Spinal cord (tissue), 10 donors: ENCODE measurements at places on chromosomes 7 and 10. TPM values are rescaled to one million over a fixed set of nuclear protein-coding genes. Genes with fewer than 3 reads are reported as not detected.
A peak's percentile ranks its signal among the peaks of the same experiment; 100 is the strongest.

Gene MRPL43
- 90.5 TPM for total RNA-seq

Gene CLDN3
- total RNA-seq: not detected

Gene BBS9
- total RNA-seq: 67.8 TPM

Gene GPNMB
- total RNA-seq: 47.6 TPM

DNA sequence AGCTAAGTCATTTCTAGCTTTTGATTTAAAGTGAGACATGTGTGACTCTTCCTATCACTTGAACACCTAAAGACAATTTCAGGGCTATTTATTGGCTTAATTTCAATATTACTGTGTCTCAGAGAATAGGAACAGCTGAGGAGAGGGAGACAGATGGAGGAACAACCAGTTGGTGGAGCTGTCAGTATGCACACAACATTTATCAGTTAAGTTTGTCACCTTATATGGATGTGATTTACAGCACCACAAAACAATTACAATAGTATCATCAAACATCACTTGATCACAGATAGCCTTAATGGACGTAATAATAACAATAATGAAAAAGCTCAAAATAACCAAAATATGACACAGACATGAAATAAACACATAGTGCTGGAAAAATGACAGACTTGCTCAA is 129.6 kb downstream of the NPSR1 start:
- no peak for DNase-seq
- no peaks in the 10 kb centered on the region for H3K4me1 ChIP-seq
- H3K27me3 ChIP-seq: no peaks in the 10 kb centered on the region
- no peaks in the 10 kb centered on the region for H3K36me3 ChIP-seq
- H3K27ac ChIP-seq: no peak overlapping the region

DNA sequence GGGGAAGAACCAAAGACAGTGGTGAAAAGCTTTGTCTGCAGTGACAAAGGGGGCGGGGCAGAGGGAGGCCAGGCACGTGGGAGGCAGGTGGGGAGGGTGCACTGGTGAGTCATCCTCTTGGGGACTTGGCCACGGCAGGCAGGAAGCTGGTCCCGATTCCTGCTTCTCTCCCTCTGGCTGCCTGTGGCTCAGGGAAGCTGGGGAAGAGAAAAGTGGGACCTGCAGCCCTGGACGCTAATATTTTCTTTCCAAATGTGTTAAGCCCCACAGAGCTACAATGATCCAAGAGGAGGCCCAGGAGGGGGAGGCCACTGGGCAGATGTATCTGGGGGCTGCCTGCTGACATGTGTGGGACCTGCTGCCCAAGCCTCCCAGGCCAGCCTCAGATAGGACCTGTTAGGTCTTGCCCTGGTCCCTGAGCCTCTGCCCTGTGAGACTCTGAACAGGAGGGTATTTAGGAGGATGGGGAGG is 231.8 kb downstream of the KCNMA1 start:
- H3K4me3 ChIP-seq: no peak overlapping the region
- H3K4me1 ChIP-seq: peaks cover 19% of the 10 kb centered on the region
- H3K27me3 ChIP-seq: no peaks in the 10 kb centered on the region
- no peak for DNase-seq

DNA sequence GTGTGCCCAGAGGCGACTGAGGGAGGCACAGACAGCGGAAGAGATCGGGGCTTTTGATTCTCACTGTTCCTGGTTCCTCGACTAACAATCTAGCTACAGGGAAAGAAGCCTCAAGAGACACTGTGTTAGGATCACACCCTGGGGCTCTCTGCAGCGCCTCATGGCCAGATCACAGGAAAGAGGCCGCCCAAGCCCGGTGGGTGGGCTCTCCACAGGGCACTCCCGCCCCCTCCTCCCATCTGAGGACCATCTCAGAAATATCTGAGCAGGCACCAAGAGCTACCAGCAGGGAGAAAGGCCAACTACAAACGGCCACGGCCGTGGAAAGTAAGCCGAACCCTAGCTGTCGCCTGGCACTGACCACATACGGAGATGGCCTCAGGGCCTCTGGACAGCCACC is 224.2 kb downstream of the MLLT10 start:
- H3K4me3 ChIP-seq: no peak overlapping the region
- DNase-seq: no peak
- no peaks in the 10 kb centered on the region for H3K27me3 ChIP-seq

DNA sequence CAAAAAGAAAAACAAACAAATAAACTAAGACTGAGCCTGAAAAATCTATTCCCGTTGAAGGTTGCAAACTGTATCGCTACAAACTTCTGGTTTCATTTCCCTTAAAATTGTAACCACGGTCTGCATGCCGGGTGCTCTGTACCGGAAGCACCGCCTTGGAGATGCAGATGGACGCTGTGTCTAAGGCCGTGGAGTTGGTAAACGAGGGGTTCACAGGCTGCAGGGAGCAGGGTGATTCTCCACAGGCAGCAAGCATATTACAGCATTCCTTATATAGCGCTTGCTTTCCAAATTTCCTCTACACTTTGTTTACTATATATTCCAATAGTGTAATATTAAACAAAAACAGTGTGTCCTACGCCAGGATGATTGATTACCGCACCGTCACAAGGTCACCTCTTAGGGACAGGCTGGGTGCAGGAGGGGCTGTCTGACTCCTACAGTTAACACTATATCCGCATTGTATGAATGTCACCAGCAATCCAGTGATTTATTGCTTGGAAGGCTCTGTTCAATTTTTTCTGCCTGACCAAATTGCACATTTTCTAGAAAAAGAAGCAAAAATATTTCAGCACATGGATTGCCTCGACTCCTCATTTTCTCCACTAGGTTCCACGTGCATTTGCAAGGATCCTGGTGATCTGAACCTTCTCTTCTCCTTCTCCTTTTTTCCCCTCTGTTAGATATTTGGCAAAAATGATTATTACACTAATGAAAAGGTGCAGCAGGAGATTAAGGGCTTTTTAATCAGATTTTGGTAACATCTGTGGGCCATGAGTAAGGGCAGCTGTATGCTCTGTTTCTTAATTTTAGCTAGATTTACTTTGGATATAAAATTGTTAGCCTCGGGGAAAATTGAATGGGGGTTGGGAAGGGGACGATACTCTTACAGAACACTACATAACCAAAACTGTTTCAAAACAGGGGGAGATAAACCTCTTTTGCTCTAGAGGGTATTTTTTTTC is 325.8 kb upstream of the MGMT start:
- no peak overlapping the region for H3K27ac ChIP-seq
- H3K36me3 ChIP-seq: no peaks in the 10 kb centered on the region
- no peaks in the 10 kb centered on the region for H3K27me3 ChIP-seq
- no peak overlapping the region for H3K4me3 ChIP-seq
- DNase-seq: no peak

- H3K4me1 ChIP-seq: peaks cover 10% of the 10 kb centered on the region
- DNase-seq: no peak
- no peak overlapping the region for H3K27ac ChIP-seq
- H3K36me3 ChIP-seq: no peaks in the 10 kb centered on the region
- peaks cover 45% of the 10 kb centered on the region for H3K27me3 ChIP-seq
Measured at GRCh38 chr10:93604146-93604545, 3.1 kb upstream of the RBP4 start.

DNA sequence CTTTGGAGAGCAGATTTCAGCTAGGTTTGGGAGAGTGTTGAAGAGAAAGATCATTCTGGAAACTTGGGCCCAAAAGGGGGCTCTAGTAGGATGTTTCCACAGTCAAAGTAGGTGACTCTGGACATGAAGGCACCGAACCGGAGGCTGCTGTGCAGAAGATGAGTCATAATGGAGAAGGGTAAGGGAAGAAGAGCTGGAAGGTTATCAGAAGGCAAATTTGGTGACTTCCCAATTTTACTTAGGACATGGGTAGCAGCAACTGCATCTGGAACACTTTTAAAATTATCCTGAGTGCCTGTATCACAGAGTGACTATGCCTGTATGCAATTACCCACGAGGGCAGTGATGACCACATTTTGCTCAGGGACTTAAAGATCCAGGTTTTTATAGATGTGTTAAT is 38.8 kb downstream of the PIK3AP1 start:
- no peak overlapping the region for H3K4me3 ChIP-seq
- H3K27me3 ChIP-seq: no peaks in the 10 kb centered on the region
- no peaks in the 10 kb centered on the region for H3K36me3 ChIP-seq
- no peak overlapping the region for H3K27ac ChIP-seq
- no peaks in the 10 kb centered on the region for H3K4me1 ChIP-seq

DNA sequence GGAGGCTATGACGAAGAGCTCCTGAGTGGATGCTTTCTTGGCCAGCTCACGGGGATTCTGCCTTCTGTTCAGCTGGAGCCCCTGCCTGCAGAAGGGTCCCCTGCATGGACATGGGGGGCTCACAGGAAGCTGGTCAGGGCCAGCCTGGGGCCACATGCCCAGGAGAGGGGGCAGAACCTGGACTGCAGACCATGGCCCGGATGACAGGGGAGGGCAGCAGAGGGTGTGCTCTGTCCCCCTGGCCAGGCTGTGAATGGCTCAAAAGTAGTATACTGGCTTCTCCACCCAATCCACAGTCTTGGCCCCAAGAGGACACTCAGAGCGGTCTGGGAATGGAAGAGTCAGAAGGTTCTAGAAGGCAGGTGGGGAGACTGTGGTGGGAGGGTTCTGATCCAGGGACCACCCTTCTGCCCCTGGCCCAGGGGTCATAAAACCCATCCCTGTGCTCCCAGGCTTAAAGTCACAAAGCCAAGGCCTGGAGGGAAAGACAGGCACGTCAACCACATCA is 40.3 kb downstream of the PPIF start:
- no peak overlapping the region for H3K27ac ChIP-seq
- H3K36me3 ChIP-seq: peaks cover 79% of the 10 kb centered on the region
- H3K4me3 ChIP-seq: no peak overlapping the region

DNA sequence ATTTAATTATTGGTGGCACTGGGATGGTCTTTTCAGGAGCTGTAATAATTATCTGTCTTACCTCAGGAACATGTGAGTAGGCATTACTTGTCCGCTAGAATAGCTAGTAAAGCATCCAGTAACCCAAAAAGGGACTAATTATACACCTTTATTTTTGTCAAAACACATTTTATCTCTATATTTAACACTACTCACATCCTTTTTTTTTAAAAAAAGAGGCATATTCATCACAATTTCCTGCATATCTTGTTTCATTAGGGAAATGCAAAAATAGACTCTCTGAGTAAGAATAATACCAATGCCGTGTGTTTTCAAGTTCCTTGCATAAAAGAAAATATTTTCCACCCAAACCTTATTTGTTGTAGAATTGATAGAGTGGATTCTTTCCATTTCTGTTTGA is 99.5 kb downstream of the VTI1A start:
- H3K36me3 ChIP-seq: no peaks in the 10 kb centered on the region
- no peaks in the 10 kb centered on the region for H3K27me3 ChIP-seq
- H3K4me1 ChIP-seq: no peaks in the 10 kb centered on the region
- H3K4me3 ChIP-seq: no peak overlapping the region
- no peak for DNase-seq
- no peak overlapping the region for H3K27ac ChIP-seq

DNA sequence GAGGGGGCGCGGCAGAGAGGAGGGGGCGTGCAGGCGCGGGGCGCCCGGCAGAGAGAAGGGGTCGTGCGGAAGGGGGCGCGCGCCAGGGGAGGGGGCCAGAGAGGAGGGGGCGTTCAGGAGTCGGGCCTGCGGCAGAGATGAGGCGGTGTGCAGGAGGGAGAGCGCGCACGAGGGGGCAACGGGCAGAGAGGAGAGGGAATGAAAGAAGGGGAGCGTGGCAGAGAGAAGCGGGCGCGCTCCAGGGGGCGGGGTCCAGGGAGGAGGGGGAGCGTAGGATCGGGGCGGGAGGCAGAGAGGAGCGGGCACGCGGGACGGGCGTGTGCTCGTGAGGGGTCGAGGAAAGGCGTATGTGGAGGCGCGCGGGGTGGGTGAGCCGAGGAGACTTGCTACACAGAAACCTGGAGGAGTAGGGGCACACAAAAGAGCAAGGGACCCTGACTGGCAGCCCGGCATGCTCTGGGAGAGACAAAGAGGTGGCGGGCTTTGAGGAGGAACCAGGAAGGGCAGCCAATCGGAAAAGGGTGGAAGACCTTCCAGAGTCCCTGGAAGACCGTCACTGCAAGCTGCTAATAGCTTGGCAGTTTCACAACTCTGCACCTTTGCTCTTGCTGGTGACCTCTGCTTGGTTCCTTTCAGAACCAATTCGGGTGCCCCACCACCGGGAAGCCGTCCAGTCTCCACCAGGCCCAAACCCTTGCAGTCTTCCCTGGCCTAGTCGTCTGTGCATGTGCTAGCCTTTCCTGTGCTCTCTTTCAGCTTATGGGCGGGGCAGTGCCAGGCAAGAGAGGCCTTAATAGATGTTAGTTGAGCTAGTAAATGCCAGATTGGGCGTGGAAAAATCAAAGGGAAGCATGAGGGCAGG is 639 bp downstream of the DYDC2 start:
- peaks cover 4% of the 10 kb centered on the region for H3K36me3 ChIP-seq
- peaks cover 2% of the 10 kb centered on the region for H3K27me3 ChIP-seq
- peaks cover 16% of the 10 kb centered on the region for H3K4me1 ChIP-seq
- peak; percentile 90 for DNase-seq
- peak overlapping the region; percentile 48 for H3K4me3 ChIP-seq
- H3K27ac ChIP-seq: no peak overlapping the region

DNA sequence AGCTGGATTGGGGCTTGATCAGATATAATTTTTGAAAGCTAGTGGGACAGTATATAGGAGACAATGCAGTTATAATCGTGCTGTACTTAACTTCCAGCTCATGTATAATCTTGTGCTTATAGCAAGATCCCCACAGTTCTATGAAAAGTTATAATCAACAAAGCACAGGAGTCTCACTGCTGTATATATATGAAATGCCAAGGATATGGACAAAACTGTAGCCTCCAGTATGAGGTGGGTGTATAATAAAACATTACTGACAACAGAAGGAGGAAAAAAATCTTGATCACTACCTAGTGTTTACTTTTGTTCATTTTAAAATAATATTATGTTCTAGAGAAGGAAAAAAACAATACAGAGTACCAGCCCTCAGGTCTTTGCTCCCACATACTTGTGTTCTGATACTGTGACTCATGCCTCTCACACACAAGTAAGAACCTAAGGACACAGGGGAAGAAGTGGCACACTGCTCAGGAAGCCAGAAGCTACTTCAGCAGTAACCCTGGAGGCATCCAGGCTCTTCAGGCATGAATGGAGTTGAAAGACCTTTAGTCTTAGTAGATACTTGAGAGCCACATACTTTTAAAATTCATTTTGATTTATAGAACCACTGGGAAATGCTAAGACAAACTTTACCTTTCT is 265.7 kb upstream of the IMMP2L start:
- H3K4me3 ChIP-seq: no peak overlapping the region
- H3K27me3 ChIP-seq: no peaks in the 10 kb centered on the region
- no peak overlapping the region for H3K27ac ChIP-seq
- no peaks in the 10 kb centered on the region for H3K4me1 ChIP-seq

GRCh38 chr7:112757337-112757736 is 32.9 kb downstream of the TMEM168 start:
- H3K27ac ChIP-seq: no peak overlapping the region
- no peak overlapping the region for H3K4me3 ChIP-seq
- no peak for DNase-seq
- H3K36me3 ChIP-seq: peaks cover 3% of the 10 kb centered on the region
- H3K27me3 ChIP-seq: no peaks in the 10 kb centered on the region

- no peaks in the 10 kb centered on the region for H3K36me3 ChIP-seq
- no peak overlapping the region for H3K27ac ChIP-seq
- H3K4me1 ChIP-seq: no peaks in the 10 kb centered on the region
- no peaks in the 10 kb centered on the region for H3K27me3 ChIP-seq
- no peak overlapping the region for H3K4me3 ChIP-seq
Measured at GRCh38 chr10:92066386-92066785, 142.8 kb downstream of the BTAF1 start.
